Fibroblast of villous mesenchyme (primary cell): ENCODE measurements at places on chromosomes 4 and X. TPM values are rescaled to one million over a fixed set of nuclear protein-coding genes. Genes with fewer than 3 reads are reported as not detected.

DNA sequence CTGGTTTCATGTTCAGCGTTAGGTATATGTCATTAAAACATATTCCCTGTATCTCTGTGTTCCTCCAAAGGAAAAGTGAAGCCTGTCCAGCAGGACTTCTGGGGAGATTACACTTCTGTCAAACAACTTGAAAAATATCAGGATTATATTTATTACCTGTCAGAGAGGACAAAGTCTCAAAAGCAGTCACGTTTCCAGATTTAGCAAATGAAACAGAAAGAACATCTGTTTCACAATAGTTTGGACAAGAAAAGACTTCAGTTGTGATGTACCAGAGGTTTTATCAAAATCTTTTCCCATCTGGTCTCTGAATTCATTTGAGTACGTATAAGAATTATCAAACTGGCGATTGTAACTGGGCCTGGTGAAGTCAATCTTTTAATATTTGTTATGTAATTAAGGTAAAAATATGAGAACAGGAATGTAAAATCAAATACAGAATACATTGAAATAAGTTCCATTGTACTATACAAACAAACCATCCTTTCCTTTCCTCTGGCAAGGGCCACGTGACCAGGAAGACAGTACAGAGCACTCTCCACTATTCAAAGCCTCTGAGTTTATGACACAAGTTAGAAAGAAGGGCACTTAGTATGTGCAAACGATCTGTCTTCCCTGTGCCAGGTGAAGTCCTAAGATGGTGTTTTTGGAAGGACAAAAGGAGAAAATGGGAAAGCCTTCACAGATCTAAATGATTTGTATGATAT is 3.2 kb downstream of the CASP3 start:
- no peak for DNase-seq

The FRMPD3 gene
- total RNA-seq, result under 0.01 TPM in 1 of 2 replicates, not detected in the other

The ASB11 gene
- total RNA-seq, result not detected in 2 replicates

The XAGE1A gene
- 0.32 TPM in 1 of 2 replicates, not detected in the other for total RNA-seq

DNA sequence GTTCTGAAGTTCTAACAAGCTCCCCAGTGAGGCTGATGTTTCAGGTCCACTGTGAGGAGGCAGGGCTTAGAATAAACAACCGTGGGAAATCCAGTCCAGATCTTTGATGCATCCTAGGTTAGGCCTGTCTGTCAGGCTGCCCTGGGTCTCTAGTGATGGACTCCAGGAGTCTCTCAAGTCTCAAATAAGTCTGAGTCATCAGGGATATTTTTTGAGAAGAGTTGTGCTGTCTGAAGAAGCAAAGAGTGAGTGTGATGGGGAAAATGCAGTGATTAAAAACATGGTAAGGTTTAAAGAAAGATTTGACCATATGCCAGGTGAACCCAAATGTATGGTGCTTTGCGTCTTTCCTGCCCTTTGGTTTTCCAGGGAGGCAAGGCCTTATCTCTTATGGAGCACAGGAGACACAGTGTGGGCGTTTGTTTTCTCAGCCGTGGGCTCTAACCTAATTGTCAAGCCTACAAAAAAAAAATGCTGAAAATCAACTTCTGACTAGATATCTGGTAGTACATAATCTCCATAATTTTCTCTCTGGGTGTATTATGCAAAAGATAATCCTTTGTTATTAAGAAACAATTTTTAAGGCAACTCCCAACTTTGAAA is 100.7 kb downstream of the PTTG2 start:
- peak; percentile 74 for DNase-seq

GRCh38 chrX:141632124-141632523 is 42.6 kb downstream of the SPANXA2 start:
- DNase-seq, result peak; percentile 49

DNA sequence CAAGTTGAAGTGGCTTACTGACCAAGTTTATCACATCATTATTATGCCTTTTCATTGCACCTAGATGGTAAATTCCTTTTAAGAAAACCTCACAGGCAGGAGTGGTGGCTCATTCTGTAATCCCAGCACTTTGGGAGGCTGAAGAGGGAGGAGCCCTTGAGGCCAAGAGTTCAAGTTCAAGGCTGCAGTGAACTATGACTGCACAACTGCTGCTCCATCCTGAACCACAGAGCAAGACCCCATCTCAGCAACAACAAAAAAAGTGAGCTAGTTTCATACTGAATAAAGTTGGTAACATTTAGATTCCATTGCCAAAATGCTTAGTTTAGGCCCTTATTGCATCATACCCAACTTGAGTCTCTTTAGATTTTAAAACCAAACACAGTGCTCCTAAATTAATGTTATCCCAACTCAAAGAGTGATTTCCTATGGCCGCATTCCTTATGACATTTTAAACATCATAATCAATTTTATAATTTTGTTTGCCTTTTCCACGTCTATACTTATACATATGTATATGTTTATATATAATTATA is 36.0 kb downstream of the PDS5A start:
- no peak for DNase-seq

GRCh38 chrX:21255032-21255618 is 119.1 kb upstream of the CNKSR2 start:
- DNase-seq, result no peak

DNA sequence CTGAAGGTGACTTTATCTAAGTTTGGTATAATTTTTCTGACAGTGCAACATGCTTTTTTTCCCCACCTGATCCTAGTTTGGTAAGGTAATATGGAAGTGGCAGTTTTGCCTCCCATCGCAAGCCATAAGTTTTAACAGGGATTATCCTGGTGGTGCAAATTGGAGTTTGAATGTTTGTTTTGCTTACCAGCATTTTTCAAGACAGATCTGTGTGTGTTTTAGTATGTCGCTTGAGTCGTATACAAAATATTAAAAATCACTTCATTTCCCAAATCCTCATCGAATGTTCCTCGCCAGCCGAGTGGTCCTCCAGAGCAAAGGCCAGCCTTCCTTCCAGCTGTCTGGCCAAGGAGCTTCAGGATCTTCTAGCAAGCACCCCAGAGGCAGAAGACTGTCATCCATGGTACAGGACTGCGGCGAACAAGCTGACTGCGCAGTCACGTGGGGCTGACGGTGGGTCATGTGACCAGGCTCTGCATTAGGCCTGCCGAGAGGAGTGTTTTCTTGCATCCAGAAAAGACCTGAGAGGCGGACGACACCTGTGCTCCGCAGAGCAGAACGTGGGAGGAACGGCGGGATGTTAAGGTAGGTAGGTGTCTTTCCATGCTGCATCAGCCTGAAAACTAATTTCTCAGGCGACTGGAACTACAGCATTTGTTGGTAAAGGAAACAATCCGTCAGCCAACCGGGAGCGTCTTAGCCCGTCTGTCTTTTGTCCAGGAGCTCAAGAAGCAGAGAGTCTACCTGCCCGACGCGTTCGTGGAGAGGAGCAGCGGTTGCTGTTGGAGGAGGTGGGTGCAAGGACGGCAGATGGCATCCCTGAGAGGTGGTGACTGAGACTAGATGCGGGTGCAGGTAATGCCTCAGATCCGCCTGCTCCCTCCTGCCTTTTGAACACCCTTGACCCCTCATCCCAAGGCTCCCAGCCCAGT is at the start of gene GPRASP3:
Gene GPRASP3 (plus strand): TSS at position 507 of the 932 bp plus-strand sequence. CDS start 28,253 bp downstream, outside the sequence.
- peak; percentile 75 for DNase-seq

DNA sequence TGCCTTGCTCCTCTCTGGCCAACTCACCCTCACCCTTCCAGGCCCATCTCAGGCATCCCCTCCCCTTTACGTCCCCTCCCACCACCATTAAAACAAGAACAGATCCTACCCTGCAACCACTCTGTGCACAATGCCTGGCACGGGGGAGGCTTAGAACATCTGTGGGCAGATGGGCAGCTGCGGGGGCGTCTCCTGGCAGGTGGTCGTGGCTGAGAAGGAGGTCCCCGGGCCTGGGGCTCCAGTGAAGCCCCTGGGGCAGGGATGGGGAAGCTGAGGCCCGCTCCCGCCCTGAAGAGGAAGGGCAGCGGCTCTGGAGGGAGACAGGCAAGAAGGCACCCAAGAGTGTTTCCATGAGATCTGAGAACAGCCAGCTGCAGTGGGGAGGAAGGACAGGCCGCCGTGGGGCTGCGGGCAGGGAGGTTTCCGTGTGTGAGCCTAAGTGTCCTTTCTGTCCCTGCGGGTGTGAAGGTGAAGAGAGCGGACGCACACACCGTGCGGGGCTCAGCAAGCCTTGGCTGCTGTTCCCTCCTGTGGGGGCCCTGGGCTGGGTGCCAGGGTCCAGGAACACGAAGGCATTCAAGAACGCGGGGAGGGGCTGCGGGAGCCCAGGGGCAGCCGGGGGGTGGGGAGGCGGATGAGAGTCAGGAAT is 7.8 kb upstream of the TBC1D14 start:
- no peak for DNase-seq

The SYTL5 gene
- 10.4 and 21.9 TPM in 2 replicates for total RNA-seq

DNA sequence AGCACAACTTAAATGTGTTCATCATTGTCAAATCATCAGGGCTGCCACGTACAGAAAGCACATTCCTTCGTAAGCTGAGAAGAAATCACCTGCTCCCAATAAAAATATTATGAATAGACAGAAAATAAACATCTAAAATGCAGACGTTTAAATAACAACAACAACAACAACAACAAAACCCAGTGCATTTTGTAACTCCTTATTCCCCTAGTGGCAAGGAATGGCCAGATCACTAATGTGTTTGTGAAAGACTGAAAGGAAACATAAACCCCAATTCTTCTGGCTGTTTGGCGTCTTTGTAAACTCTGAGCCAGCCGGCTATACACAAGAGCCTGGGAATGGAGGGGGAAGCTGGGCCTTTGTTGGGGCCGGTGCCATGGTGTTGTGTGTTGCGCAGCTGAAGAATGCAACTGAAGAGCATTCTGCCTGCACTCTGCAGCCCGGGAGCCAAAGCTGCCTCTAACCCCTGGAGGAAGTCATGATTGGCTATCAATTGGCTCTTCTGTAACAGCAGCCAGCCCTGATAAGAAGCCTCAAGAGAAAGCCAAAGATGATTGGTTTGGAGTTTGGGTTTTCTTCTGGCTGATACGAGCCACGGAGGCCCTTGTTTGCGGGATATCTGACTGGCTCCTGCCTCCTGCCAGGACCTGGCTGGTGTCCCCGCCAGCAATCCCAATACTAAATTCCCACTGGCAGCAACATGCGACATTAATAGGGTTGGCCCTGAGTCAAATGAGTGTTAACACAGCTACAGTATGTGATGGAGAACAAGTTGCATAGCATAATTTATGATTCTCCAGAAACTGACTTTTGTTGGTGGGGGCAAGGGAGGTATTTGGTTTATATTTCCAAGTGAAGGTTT is 89.7 kb upstream of the TFDP3 start:
- no peak for DNase-seq

The CFAP299 gene
- 2.6 and 3.9 TPM in 2 replicates for total RNA-seq

DNA sequence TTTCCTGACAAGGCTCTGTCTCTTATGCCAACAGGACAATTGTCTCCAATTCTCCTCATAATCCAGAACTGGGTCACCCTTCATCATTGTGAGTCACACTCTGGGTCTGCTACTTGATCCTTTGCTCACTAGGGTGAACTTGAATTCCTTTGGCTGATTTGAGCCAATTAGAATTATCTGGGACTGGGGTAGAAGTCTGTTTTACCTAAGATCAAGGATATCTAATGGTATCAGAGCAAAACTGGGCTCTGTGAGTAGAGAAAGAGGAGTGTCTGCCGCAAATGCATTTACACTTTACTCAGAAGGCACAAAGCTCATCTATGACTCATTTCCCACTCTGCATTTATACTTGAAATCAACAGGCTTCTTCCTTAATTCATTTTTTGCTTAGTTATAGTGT is 72.6 kb downstream of the PITX2 start:
- DNase-seq, result peak; percentile 21

GRCh38 chr4:23374259-23374658 is 515.6 kb downstream of the PPARGC1A start:
- no peak for DNase-seq
